Esophagus muscularis mucosa (tissue), 4 donors: ENCODE measurements at places on chromosomes 6 and 20. TPM values are rescaled to one million over a fixed set of nuclear protein-coding genes. Genes with fewer than 3 reads are reported as not detected.

The STX16 gene
- total RNA-seq, result 57.7 TPM

The IL20RA gene
- 5.0 TPM for total RNA-seq

DNA sequence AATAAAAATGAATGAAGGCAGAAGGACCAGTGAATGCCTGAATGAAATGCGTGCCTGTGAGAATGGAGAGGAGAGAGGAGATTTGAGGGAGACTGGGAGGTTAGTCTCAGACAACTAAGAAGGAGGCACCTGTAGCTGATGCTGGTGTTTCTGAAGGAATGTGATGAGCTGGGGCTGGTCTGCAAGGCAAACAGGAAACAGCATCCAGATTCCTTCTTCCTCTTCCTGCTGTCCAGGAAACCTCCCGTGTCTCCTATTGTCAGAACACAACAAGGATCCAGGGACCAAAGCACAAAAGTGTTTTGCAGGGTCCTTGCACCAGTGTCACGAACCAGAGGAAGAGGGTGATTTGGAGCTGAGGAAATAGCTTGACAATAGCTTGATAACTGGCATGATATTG lies 50.4 kb upstream of the TAB2 start:
- DNase-seq, result no peak

GRCh38 chr20:3032624-3033023 lies 10.8 kb upstream of the GNRH2 start:
- DNase-seq, result no peak
